Spinal cord (tissue), 10 donors: ENCODE measurements at places on chromosomes 6 and 20. TPM values are rescaled to one million over a fixed set of nuclear protein-coding genes. Genes with fewer than 3 reads are reported as not detected.

Gene GGTLC1
- not detected for total RNA-seq

Gene LSM14B
- total RNA-seq: 54.3 TPM

Gene ZNF512B
- 10.6 TPM for total RNA-seq

DNA sequence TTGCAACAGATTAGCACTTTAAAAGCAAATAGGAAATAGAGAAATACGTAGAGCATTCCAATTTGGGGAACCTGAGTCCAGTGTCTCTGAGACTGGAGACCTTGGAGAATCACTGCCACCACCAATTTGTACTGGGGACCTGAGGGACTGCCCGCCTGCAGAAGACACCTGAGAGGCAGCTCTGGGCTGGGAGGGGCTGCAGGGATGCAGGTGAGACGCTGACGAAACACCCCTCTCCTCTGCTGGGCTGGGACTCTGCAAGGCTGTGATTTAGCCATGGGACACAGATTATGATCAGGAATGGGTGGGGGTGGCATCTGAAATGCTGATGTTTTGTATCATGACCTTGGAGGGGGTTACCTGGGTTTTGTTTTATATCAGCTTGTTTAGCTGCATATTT is 7.0 kb upstream of the APMAP start:
- no peak for DNase-seq

- DNase-seq: no peak
These were observed 295.6 kb downstream of the GRIK2 start for GRCh38 chr6:101689156-101689555.

DNA sequence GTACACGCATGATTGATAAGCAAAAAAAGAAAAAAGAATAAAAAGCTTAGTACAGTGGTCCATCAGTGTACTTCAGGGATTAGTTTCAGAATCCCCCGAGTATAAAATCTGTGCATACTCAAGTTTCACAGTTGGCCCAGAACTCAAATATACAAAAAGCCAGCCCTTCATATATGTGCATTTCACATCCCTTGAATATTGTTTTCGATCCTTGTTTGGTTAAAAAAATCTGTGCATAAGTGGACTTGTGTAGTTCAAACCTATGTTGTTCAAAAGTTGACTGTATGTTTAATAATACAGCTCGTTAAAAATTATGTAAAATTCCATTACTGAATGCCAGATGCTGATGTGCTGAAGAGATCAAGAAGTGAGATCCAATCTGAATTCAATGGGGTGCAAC is 54.2 kb downstream of the LHFPL5 start:
- peak; percentile 21 for DNase-seq

DNA sequence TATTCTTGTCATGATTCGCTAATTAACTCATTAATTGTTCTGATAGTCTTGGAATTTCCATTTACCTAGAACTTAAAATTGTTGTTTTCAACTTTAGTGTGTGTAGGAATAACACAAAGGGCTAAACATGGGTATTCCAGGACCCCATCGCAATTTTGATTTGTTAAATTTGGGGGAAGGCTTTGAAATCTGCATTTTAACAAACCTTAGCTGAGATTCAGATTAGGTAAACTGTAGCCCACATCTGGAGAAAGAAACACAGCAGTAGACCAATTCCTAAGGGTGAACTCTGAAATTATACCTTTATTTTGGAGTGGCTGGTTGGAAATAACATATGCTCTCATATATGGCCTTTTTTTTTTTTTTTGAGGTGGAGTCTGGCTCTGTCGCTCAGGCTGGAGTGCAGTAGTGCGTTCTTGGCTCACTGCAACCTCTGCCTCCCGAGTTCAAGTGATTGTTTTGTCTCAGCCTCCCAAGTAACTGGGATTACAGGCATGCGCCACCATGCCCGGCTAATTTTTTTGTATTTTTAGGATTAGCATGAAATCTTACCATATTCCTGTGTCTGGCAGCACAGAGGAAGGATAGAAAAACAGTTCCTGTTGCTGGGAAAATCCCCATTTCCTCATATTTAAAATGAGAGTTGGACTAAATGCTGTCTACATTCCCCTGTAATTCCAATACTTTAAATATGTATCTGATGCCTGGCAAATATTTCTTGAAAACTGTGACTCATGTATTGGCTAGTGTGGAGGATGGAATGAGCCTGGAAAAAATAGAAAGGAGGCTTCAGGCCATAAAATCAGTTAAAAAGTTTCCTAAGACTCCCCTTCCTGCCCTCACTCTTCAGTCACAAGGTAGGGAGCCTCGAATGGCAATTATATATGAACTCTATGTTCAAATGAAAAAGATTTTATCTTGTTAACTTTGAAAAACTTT is 96.7 kb upstream of the FAM184A start:
- DNase-seq: no peak

DNA sequence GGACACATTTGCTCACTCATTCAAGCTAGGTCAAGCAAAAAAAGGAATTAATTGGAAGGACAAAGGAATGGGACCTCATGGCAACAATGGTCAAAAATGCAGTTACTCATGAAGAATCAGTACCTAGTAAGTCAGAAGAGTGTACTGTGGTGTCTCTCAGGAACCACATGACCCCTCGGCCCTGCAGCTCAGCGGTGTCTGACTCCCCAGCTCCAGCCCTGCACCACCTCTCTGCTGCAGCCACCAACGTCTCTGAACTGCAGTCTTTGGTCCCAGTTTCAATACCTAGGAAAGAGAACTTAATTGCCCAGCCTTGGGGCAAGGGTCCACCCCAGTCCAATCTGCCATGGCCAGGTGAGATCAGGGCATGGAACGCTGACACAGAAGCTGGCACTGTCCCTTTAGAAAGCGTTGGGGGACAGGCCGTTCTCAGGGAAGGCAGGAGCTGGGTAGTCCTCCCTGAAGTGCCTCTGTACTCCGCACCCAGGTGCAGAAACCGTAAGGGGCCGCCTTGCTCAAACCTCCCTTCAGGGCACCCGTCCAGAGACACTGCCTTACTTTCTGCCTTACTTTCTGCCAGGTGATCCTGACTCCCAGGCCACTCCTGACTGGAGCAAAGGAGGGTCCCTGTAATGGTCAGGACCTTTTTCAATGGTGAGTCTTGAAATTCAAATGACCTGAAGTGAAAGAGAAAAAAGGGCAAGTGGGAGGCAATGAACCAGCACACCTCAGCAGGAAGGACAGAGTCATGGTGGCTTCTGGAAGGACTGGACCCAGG is 13.2 kb upstream of the NELFCD start:
- DNase-seq: no peak

GRCh38 chr20:15252304-15252703 is 914.9 kb upstream of the FLRT3 start:
- no peak for DNase-seq

DNA sequence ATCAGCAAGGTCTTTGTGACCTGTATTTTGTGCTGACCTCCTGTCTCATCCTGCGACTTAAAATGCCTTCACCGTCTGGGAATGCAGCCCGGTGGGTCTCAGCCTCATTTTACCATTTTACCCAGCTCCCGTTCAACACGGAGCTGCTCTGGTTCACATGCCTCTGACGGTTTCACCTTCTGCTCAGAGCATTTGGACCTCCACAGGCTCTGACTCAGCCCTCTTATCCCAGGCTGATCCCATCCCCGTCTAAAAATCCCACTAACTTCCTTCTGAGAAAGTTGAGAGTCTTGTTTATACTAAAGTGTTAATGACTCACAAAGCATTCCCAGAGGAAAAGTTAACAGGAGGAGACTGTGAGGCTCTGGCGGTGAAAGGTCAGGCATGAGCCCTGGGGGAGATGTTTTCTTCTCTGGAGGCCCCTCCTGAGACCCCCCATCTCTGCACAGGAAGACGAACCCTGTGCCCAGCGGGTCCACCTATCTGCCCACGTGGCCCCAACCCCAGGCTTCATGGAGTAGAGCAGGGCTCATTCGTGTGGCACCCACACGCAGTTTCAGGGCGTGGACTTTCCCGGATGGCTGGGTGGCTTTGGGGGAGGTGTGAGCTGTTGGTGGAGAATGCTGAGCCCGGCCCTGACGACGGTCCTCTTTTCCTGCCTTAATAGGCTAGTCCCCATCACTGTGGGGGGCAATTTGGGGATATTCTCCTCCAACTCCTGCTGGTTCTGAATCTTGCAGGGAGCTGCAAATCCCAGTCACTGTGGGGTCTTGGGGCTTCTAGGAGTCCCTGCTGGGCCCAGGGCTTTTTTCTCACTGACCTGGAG is 3.3 kb upstream of the BIRC7 start:
- no peak for DNase-seq
